ENCODE measurements at places on chromosomes 7 and 10.

- no peak for DNase-seq
These were observed 12.9 kb downstream of the INPP5A start for GRCh38 chr10:132550366-132551092.

- no peak for DNase-seq
These were observed 45.8 kb upstream of the MNX1 start for GRCh38 chr7:157056246-157056645.

DNA sequence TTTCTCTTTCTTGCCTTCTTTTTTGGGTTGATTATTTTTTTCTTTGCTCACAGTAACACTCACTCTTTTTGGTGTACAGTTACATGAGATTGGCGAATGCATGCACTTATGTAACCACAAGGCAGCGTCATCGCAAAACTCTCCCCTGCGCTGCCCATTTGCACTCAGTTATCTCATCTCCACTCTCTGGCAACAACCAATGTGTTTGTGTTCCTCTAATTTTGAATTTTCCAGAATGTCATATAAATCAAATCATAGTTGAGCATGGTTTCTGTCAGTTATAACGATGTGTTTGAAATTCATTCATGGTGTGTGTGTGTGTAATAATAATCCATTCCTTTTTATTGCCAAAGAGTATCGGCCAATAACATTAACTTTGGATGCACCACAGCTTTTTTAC, 23.0 kb upstream of the IGFBP3 start:
- DNase-seq = no peak

DNA sequence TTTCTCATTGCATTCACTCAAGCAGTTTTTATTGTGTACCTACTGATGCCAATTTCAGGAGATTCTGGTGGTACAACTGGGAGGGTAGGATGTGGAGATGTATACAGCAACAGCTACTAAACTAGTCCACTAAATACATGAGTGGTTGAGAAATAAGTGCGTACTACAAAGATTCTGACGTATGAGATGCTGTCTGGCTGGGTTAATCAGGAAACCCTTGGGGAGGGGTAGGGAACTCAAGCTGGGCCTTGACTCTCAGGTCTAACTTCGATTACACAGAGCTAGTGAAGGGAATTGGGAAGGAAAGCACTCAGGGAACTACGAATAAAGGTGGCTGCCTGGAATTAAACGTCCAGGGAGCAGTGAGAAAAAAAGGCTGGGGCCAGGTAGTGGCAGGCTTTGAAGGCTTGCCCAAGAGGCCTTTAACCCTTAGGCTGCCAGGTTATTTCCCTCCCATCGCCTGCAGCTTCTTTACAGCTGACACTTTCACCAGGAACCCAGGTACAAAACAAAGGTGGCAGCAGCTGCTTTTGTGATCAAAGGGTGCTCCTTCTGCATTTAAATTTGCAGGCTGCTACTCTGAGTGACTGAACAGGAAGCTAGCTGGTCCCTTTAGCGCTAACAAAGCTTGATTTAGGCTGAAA, 3.2 kb downstream of the MMS19 start:
- no peak for DNase-seq

DNA sequence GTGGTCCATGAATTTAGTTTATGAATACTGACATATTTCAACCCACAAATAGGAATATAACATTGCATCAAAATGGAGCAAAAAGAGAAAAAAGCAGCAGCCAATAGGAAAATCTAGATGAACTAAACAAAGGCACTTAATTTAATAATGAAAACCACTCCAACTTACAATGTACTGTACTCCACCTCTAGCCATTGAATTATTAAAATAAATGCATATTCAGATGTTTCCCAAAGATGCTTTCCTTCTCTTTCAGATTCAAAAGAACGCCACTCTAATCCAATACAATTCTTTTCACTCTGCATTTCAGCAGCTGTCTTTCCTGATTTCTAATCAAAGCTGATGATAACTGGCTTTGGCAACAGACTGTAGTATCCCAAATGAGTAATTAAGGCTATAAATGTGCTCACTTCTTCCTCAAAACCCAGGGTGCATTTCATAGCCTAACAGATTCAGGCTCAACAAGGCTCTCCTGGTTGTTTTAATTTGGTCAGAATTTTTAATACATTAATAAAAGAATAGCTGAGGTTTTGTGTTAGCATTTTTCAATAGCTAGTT, 577.1 kb downstream of the PARD3 start:
- no peak for DNase-seq

- DNase-seq = no peak
These were observed 26.8 kb downstream of the PODXL start for GRCh38 chr7:131529617-131530016.

- DNase-seq = no peak
These were observed 40.9 kb downstream of the SMURF1 start for GRCh38 chr7:99102809-99103690.

DNA sequence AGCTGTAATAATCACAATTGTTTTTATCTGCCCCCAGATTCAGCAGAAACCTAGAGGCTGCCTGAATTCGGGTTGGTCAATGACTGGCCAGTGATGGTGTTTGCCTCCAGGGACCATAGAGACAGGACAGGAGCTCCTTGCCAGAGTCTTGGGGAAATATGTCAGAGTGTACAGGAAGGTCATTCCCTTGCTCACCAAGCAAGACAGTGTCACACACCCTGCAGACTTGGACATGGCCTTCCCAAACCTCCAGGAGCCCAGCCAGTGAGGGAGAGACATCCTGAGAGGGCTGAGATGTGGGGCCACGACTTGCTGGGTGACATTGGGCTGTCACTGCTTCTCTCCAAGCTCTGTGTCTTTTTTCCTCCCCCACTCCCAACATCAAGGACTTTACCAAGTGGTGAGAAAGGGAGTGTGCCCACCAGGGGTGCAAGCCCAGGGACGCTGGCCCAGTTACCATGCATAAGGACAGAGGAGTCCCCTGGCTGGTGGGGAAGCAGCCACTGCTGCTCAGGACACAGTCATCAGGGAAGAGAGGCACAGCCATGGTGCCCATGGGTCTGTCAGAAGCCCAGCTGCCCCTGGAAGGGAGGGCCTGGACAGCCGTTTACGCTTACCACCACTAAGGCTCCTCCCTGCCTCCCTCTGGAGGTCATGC, 25.3 kb upstream of the C10orf53 start:
- no peak for DNase-seq

- no peak for DNase-seq
These were observed at the start of gene NKX2-3 for GRCh38 chr10:99532687-99533495. Gene NKX2-3 (plus strand): TSS chr10:99532942. CDS start chr10:99533132, 190 bp downstream.

DNA sequence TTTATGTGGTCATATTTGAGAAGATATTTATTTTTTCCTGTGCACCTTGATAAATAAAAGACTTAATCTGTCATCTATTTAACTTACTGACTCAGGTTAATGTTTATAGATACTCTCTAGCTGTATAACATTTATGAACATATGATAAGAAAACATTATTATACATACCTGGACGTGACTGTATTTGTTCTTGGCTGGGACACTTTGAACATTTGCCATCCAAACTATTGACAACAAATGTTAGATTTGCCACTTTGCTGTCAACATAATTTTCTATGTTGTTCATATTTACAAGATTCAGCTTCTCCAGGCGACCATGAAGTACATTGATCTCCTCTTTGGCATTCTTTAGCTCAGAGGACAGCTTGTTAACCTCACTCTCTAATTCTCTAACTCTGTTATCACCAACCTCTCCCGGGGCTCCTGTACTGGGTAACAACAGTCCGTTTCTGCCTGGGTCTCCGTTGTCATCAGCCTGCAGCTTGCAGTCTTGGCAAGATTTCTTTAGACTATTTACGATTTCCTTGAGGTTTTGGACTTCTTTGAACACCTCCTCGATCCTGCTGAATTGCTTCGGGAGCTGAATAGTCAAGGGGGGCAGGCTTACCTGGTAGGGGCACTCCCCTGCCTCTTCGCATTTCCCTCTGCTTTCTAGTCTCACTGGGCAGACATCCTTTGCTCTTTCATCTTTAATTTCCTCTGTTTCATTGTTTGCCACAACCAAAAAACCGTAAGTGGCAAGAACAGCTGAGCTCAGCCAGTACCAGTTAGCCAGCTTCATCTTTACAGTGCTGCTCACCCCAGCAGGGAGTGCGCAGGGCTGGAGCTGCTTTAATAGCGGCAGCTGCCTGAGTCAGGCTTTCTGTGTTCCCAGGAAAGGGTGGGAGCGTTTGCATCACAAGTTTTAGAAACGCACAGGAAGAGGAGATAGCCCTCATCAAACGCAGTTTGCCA, at the start of gene FGL2:
TSS of gene FGL2 (minus strand) at position 807 of the 954 bp plus-strand sequence. CDS start at position 781, 26 bp downstream.
- no peak for DNase-seq

DNA sequence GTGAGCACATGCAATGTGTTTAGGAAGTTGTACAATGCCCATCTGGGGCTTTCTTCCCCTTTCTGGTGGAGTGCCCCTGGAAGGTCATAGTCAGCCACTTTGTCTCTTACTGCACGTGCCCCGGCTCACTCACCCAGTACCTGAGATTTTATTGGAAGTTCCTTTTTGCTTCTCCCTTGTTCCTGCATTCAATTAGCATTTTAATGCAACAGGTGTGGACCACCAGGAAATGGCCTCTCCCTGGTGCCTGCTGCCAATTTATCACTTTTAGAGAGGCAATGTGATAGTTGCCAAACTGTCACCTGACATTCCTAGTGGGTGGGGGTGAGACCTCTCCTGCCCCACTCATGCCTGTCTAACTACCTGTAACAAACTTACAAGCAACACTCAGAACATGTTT, 293.4 kb upstream of the DKK1 start:
- no peak for DNase-seq

DNA sequence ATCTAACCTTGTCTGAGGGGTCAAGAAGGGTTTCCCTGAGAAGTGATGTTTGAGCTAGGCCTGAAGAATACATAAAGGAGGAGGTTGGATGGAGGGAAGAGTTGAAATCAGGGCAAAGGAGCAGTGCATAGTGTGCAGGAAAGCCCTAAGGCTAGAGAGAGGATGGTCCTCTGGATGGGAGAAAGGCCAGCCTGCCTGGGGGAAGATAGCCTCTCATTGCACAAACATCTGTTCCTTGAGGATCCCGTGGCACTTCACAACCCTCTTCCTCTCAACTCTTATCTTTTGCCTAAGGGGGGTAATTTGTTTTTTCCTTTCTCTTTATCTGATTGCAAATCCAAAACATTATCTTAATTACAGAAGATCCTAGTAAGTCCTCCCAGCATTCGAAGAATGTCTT, 35.7 kb downstream of the STAMBPL1 start:
- DNase-seq = no peak

- DNase-seq = no peak
These were observed 2.6 kb upstream of the GPER1 start for GRCh38 chr7:1085266-1085665.

- DNase-seq = no peak
These were observed 3.7 kb upstream of the CALU start for GRCh38 chr7:128735436-128735835.

GRCh38 chr10:12062754-12063482, 5.8 kb upstream of the DHTKD1 start:
- no peak for DNase-seq

- DNase-seq = no peak
These were observed 1046.2 kb downstream of the XPNPEP1 start for GRCh38 chr10:108877095-108877561.

GRCh38 chr7:116028787-116029186, 1.8 kb downstream of the TFEC start:
- DNase-seq = no peak

- DNase-seq = no peak
These were observed 12.3 kb upstream of the FAM133B start for GRCh38 chr7:92602352-92603088.

DNA sequence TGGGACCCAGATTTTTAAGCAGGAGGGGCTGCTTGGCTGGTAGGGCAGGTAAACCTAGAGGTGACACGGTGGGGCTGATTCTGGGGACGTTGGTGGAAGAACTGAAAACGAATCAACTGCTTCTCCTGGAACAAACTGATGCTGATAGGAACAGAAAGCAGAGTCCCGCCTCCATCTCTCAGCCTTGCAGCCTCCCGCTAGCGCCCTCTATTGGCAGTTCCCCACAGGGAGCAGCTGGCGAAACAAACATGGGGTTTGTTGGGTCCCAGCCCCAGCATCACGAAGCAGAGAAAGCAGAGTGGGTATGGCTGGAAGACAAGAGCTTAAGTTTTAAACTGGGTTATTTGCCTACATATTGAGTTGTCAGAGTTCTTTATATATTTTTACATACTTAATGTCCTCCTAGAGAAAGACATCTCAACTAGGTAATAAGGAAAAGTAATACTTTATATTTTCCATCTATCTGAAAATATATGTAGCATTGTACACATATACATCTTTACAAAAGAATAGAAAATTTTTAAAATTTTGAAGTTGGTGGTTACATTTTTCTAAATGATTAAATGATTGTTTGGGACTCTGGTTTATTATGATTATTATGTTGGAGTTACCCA, 42.3 kb upstream of the FOXI2 start:
- DNase-seq = no peak

- DNase-seq = no peak
These were observed 53.8 kb downstream of the PROSER2 start for GRCh38 chr10:11876805-11877590.

DNA sequence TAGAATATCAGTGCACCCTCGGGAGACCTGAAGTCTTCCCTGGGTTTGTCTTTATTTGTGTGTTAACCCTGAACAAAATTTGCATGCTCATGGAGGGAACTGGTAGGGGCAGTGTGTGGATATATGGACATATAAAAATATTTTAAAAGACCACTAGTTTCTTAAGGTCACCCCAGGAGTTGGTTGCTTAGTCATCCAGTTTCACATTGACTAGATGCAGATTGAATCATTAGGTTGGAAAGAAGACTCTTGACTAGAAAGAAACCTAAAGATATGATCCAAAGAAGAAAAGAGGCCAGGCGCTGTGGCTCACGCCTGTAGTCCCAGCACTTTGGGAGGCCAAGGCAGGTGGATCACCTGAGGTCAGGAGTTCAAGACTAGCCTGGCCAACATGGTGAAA, 137.1 kb downstream of the KAT6B start:
- DNase-seq = no peak

All from activated gamma-delta T cell treated with anti-CD3 and anti-CD28 coated beads, Interleukin-2, amount 50 U/mL, for 16 hours (primary cell).